ENCODE measurements at places on chromosomes 13 and 19.

DNA sequence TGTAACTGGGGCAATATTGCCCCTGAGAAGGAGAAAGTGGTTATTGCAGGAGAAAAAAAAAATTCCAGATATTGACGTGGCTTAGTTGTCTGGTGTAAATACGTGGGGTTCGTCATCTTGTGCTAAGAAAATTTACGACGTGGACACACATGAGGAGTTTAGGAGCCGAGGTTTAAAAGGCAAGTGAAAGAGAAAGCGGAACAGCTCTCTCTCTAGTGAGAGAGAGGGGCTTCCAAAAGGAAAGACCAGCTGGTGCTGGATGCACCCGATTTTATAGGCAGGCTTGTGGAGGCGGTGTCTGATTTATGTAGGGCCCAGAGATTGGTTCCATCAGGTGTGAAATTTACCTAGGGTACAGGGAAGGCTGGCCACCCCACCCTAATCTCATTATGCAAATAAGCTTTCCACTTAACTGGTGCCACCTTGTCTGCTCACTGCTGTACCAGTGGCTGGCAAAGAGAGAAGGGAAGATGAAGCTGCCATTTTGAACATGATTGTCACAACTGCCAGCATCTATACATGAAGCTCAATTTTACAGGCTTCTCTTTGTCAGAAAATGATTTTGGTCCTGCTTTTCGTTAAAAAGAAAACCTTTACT is 845.1 kb downstream of the DACH1 start:
- DNase-seq = no peak

GRCh38 chr13:100364591-100364990 is 224.0 kb downstream of the GGACT start:
- DNase-seq = no peak

DNA sequence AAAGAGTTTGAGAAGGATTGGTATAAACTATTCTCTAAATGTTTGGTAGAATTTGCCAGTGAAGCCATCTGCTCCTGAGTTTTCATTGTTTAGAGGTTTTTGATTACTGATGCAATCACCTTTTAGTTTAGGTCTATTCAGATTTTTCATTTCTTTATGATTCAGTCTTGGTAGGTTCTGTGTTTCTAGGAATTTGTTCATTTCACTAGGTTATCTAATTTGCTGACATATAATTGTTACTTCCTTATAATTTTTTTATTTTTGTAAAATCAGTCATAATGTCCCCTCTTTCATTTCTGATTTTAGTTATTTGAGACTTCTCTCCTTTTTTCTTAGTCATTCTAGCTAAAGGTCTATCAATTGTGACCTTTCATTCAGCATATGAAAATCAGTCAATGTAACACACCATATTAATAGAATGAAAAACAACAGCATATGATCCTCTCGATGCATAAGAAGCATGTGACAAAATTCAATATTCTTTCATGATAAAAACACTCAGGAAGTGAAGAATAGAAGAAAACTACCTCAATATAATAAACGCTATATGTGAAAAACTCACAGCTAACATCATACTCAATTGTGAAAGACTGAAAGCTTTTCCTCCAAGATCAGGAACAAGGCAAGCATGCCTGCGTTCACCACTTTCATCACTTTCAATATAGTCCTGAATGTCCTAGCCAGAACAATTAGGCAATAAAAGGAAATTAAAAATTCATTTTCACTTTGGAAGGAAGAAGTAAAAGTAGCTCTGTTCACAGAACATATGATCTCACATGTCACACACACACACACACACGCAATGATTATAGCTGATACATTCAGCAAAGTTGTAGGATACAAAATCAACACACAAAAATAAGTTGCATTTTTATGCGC is 149.1 kb downstream of the COG6 start:
- DNase-seq = no peak

DNA sequence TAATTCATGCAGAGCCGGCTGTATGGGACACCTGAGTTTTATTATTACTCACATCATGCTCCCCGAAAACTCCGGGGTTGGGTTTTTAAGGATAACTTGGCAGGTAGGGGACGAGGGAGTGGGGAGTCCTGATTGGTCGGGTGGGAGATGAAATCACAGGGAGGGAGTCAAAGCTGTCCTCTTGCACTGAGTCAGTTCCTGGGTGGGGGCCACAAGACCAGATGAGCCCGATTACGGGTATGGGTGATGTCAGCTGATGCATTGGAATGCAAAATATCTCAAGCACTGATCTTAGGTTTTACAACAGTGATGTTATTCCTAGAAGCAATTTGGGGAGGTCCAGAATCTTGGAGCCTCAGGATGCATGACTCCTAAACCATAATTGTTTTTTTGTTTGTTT is 18.6 kb upstream of the COG3 start:
- DNase-seq = peak; percentile 52

- no peak for DNase-seq
These were observed 173.5 kb upstream of the OBI1 start for GRCh38 chr13:78832461-78832860.

- peak; percentile 27 for DNase-seq
These were observed 27.6 kb downstream of the MYO9B start for GRCh38 chr19:17103177-17103576.

- peak; percentile 56 for DNase-seq
These were observed 2.9 kb downstream of the HTR2A start for GRCh38 chr13:46893798-46894560.

- no peak for DNase-seq
These were observed 192.6 kb downstream of the COL4A1 start for GRCh38 chr13:110114316-110114715.

DNA sequence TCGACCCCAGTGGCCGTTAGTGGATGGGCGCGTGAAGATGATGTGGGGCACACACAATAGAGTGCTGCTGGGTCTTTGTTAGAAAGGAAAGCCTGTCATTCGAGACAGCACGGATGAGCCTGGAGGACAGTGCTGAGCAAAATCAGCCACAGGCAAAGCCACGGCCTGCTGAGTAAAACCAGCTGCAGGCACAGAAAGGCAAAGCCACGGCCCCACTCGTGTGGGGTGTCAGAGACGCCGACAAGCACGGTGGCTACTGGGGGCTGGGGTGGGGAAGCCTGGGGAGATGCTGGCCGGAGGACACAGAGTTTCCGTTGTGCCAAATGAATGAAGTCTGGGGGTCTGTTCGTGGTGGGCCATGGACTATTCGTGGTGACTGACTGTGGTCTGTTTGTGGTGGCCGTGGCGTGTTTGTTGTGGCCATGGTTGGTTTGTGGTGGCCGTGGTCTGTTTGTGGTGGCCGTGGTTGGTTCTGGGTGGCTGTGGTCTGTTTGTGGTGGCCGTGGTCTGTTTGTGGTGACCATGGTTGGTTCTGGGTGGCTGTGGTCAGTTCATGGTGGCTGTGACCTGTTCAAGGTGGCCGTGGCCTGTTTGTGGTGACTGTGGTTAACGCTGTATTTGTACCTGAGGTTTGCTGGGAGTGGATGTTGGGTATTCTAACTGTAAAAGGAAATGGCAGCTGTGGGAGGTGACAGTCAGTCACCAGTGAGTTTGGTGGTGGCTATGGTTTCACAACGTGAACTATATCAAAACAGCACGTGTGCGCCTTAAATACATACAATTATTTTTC is 36.3 kb downstream of the MCF2L start:
- no peak for DNase-seq
